ENCODE measurements at places on chromosomes 6 and 20. TPM values are rescaled to one million over a fixed set of nuclear protein-coding genes. Genes with fewer than 3 reads are reported as not detected.

The EMILIN3 gene
- 0.51 TPM for total RNA-seq

- DNase-seq, result no peak
These were observed 45.3 kb downstream of the NINL start for GRCh38 chr20:25539742-25540672.

GRCh38 chr6:11460001-11460668 lies 77.4 kb upstream of the TMEM170B start:
- DNase-seq, result peak; percentile 4

- no peak for DNase-seq
These were observed 132.4 kb upstream of the FBXL4 start for GRCh38 chr6:99080191-99080590.

The PTCRA gene
- total RNA-seq, result not detected

GRCh38 chr6:254016-254415 lies 38.3 kb upstream of the DUSP22 start:
- no peak for DNase-seq

The ZSCAN26 gene
- 7.2 TPM for total RNA-seq

The NAPB gene
- 9.4 TPM for total RNA-seq

GRCh38 chr20:4666001-4666479 lies 55.7 kb upstream of the PRND start:
- DNase-seq, result no peak

GRCh38 chr20:54195483-54196472 lies 12.1 kb upstream of the PFDN4 start:
- no peak for DNase-seq

The DUSP15 gene
- total RNA-seq, result 8.2 TPM

DNA sequence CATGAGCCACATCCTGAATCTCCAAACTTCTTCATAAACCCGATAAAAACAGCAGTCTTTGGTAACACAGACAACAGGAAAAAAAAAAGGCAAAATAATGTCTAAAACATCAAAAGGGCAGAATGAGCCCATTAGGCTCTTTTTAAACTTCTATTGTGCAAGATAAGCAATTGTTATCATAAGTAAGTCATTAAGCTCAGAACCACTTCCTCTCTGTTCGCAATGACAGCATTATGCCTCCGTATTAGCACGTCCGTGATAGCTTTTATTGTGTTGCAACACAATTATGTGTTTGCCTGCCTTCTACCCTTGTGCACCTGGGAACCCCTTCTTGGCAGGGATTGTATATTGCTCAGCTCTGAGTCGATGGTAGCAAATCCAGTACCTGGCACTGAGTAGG lies 147.1 kb downstream of the LRFN2 start:
- no peak for DNase-seq

The RAB32 gene
- total RNA-seq, result 9.0 TPM

The MAP7 gene
- total RNA-seq, result 57.4 TPM

The SLC17A9 gene
- total RNA-seq, result 64.7 TPM

- DNase-seq, result no peak
These were observed 31.8 kb upstream of the ZBP1 start for GRCh38 chr20:57651881-57652605.

GRCh38 chr6:144590532-144590931 lies 305.4 kb downstream of the UTRN start:
- DNase-seq, result no peak

The BPIFA1 gene
- total RNA-seq, result not detected

The TBXT gene
- total RNA-seq, result not detected

DNA sequence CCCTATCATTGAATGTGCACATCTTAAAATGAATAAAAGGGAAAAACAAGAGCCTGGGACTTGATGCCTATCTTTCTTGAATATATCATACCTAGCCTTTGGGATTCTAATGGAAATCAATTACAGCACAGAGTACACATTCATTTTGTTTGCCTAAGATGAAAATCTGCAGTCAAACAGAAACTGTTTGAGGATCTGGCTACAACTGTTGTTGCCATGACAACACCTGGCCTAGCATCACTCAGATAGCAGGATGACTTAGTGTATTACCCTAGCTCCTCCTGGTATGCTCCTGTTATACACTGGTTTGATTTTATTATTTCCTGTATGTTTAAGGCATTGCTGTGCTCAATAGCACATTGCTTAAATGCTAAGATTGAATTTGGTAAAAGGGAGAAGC lies 71.5 kb upstream of the LAMP5 start:
- DNase-seq, result peak; percentile 4

DNA sequence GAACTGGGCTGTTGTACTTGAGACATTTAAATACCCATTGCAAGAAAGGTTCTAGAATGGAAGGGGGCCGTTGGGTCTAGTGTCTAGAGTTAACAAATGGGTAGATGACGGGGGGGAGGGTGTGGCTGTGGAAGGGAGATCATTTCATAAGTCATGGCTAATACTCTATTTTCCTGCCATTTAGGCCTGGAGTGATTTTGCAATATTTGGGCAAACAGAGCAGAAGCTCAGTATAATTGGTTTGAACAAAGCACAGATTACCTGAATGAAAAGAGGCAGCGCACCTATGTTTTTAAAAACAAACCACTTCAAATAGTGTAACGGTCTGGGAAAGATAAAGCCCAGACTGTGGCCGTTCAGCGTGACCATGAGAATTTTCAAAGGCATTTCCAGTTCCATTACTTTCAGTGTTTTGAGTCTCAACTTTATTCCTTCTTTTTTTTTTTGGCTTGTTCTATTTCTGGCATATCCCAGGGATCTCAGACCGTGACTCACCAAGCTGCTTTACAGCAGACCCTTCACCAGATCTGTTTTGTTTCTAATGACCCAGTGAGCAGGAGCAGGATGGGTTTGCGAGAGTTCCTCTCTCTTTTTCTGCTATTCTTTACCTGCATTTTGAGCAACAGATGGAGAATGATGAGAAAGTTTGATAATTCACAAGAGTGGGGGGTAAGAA lies 73.7 kb downstream of the LYRM2 start:
- DNase-seq, result no peak

GRCh38 chr6:73290435-73290834 lies 27.4 kb upstream of the KHDC1 start:
- no peak for DNase-seq

DNA sequence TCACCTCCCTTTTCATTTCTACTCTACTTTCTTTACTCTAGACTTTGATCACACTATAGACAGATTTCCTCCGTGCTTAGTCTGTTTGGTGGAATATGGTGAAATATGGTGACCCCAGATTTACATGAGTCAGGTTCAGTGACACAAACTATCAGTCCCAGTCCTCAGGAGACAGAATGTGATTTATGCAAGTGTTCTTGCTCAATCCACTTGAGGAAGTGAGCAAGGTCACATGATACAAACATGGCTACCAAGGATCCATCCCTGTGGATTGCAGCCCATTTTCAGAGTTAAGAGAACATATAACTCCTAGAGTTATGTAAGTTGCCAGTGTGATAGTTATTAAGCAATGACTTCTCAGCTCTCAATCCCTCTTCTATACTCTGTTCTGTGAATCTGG lies 23.7 kb upstream of the TSHZ2 start:
- no peak for DNase-seq

- DNase-seq, result no peak
These were observed 112.1 kb downstream of the TOX2 start for GRCh38 chr20:44026647-44027342.

GRCh38 chr6:168514216-168514615 lies 73.2 kb downstream of the SMOC2 start:
- DNase-seq, result no peak

- DNase-seq, result no peak
These were observed 38.9 kb downstream of the RPP40 start for GRCh38 chr6:4964675-4965561.

DNA sequence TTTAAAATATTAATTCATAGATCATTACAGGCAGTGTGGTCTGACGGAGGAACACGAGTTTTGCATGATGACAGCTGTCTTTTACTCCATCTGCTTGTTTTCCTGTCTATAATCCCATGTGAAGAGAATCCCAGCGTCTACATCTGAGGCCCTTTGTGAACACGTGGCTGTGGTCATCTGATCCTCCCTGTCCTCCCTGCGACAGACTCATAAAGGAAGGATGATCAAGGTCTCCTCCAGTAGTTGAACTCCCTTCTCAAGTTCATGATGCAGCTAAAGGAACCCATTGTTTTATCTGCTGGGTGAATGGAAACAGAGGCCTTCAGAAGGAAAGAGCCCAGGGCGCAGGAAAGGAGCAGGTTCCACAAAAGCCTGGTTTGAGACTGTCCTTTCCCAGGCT lies 435.8 kb upstream of the JARID2 start:
- no peak for DNase-seq

The PROKR2 gene
- total RNA-seq, result not detected

DNA sequence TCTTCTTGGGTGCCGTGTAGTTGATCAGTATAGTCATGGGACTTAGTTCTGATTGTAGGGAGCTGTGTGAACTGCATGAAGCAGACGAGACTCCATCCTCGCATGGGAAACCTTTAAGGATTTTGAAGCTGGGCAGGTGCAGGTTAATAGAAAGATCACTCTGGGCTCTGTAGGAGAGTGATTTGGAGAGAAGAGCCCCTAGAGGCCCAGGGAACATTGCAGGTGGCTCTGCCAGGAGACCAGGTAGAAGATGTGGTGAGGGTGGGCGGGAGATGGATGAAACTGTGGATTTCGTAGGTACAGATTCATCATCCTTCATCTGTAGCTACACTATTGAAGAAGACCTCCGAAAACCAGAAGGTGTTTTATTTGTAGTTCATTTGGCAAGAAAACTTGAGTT lies 53.3 kb downstream of the UTRN start:
- no peak for DNase-seq

The PRDM13 gene
- 0.44 TPM for total RNA-seq

DNA sequence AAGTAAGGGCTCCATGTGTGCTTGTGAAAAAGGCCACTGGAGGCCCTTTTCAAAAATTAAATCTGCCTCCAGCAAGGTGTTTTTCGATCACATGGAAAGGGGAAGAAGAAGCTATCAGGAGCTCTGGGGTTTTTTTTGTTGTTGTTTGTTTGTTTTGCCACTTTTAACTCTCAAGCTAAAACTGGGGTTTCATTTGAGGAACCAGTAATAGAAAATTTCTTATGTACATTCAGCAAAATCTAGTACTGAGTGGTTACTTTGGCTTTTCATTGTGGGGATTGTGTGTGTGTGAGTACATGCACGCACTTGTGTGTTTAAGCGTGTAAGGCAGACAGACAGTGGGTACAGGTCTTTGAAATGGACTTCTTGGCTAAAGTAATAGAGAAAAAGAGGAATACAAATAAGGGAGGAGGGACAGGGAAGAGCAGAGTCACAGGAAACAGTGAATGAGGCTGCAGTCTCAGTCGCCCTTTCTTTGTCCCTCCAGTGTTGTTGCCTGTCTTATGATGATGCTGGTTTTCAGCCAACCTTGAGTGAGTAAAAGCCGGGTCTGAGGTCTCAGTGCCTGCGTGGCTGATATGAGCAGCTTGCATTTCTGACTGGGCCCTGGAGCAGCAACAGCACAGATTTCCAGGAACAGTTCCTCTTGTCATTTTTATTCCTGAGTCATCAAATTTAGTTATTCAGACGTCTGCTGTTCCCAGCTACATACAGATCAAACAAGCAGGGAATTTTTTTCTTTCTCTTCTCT lies 26.2 kb downstream of the SLC16A10 start:
- DNase-seq, result no peak

- DNase-seq, result peak; percentile 84
These were observed 188.4 kb upstream of the SULF2 start for GRCh38 chr20:47973519-47974233.

DNA sequence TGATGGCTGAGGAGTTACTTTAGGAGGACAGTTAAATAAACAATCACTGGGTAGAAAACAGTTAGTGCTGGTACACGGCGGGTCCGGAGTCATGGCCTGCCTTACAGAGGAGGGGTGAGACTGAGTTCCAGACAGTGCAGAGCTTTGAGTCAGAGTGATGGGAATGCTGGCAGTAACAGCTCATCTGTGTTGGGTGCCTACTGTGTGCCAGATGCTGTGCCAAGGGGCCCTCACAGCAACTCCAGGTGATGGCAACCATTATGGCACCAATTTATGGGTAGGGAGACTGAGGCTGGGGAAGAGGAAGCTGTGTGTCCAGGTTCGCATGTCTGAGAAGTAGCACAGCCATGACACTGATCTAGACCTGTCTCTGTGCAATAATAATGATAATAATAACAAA lies 132.6 kb downstream of the CEBPB start:
- DNase-seq, result no peak

DNA sequence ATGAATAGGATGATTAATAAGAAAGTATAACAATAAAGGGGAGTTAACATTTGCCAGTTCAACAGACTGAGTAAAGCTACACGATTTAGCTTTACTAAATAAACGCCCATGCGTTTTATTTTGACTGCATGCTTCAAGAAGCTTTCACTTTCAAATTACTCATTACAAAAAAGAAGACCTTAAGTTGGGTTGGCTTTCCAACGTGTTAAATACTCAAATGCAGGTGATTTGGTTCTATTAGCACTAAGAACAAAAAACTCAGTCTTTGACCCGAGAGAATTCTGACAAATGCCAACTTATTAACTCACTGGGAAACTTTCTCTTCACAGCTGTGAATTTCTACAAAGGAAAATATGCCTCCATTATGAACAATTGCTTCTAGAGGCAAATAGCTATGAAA lies 24.8 kb downstream of the RNF146 start:
- DNase-seq, result no peak

DNA sequence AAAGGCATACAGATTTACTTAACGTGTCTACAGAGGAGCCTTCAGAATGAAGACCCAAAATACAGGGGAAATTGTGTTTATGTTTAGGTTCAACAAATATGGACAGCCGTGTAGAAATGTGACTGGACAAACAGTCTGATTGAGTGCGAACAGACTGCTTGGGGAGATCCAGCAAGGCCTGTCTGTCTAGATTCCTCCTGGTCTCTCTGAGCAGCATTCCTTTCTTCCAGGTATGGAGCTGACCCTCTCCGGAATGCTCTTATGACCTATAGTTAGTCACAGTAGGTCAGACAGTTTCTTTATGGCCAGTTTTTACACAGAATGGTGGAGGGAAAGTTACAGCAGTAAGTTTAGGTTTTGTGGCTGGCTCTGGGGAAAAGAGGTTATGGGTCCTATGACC lies 9.0 kb downstream of the RIN2 start:
- peak; percentile 89 for DNase-seq

GRCh38 chr20:31542963-31543362 lies 28.7 kb downstream of the HM13 start:
- no peak for DNase-seq

The ANGPT4 gene
- not detected for total RNA-seq

- DNase-seq, result no peak
These were observed 44.9 kb upstream of the DUSP22 start for GRCh38 chr6:247351-247750.

The NKX2-4 gene
- not detected for total RNA-seq

GRCh38 chr6:148617530-148617929 lies 129.3 kb upstream of the UST start:
- no peak for DNase-seq

DNA sequence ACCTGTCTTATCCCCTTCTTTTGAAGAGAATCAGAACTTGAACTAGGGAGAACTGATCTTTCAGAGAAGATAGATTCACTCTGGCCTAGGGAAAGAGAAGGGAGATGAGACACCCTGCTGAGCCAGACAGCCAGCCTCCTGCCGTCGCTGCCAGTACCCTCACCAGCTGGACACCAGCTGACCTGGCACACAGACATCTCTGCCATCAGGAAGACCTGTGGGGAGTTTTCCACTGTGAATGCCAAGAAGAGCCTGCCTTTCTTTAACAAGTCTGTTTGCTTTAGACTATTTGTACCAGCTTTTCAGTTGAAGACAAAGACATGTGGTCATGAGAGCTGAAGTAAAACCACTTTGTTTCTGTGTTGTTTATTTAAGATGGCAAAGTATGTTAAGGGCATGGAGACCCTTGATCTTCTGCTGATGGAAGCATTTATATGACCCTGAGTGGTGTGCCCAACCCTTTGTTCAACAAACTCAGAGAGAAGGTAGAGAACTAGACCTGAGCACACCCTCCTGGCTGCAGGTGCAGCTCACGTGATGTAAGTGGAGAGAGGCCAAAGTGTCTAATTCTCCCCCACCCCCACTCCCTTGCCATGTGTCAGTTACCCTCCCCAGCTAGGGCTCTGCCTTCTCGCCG lies 82.3 kb upstream of the SLC24A3 start:
- no peak for DNase-seq
